RPMI8226 (cell line): ENCODE measurements at places on chromosomes 1 and 21.

GRCh38 chr21:42403611-42404231 is at the start of gene UBASH3A:
Gene UBASH3A (plus strand): TSS chr21:42403902. CDS start chr21:42403946, 44 bp downstream.
- no peak for DNase-seq

GRCh38 chr1:15407580-15407979 is 2.1 kb upstream of the EFHD2 start:
- DNase-seq, result no peak

GRCh38 chr1:158035976-158036583 is 42.6 kb downstream of the KIRREL1 start:
- peak; percentile 56 for DNase-seq

- DNase-seq, result no peak
Observed at GRCh38 chr1:203630697-203631096, 4.1 kb downstream of the ATP2B4 start.

DNA sequence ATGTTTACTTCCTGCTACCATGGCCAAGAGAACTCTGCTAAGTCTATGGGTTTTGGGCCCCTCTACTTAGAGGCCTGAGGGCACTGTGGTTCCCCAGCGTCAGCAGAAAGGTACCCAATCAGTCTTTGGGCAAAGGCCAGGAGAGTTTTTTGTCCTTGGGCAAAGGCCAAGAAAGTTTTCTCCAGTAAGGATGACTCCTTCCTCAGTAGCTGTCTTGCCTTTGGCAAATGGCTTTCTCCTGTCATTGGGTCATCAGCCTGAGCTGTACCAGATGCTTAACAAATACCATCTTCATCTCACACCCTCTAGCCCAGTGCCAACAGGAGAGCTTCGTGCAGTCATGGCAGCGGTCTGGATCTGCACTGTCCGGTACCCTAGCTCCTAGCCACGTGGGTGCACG is 199.3 kb upstream of the TMEM51 start:
- DNase-seq, result peak; percentile 74

GRCh38 chr21:32190493-32191144 is 88.2 kb downstream of the MIS18A start:
- DNase-seq, result peak; percentile 13

- DNase-seq, result no peak
Observed at GRCh38 chr1:168833362-168833761, 104.4 kb upstream of the DPT start.

DNA sequence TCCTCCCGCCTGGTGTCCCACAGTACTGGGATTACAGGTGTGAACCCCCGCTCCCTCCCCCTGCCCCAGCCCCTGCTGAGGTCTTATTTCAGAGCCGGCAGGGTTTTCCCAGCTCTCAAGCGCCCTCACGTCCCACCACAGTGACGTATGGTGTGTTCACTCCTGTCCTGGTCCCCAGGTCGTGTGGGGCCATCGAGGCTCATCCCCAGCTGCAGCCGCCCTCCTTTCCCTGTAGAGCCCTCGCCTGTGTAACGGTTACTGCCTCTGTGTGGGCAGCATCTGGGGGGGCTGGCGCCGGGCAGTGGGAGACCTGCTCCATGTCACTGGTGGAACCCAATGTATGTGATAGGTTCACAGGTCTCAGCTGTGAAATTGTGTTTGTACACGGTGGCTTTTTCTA is 23.2 kb downstream of the SKI start:
- no peak for DNase-seq

DNA sequence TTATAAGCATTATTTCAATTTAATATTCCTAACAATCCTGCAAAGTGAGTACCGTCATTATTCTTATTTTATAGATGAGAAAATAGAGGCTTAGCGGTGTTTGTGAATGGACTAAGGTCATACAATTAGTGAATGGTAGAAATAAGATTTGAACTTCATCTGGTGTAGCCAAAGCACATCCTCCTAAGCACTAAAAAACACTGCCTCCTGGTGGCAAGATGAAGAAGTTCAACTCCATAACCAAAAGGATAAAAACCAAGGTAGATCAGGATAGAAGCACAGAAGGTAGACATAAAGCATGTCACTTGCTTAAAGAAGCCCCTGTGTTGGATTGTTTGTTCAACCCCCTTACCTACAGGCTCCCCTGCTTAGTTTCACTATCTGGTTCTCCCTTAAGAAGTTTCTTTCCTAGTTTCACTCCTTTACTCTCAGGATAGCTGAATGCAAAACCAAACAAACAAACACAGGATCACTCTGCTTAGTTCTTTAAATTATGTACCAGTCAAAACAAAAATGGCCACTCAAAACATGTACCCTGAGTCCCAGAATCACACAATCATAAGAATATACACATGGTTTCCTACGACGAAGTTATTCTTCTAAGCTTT is 12.7 kb upstream of the AIM2 start:
- DNase-seq, result peak; percentile 47
